AG20443 (cell line): ENCODE measurements at places on chromosomes 1 and 21.

- DNase-seq = peak; percentile 83
Observed at GRCh38 chr1:20376880-20377494, 86.3 kb downstream of the VWA5B1 start.

- DNase-seq = peak; percentile 19
Observed at GRCh38 chr1:231487019-231487418, 41.5 kb upstream of the TSNAX start.

GRCh38 chr1:79955966-79956365, 949.4 kb upstream of the ADGRL4 start:
- no peak for DNase-seq

GRCh38 chr1:106879538-106879937, 176.9 kb upstream of the PRMT6 start:
- no peak for DNase-seq

- DNase-seq = no peak
Observed at GRCh38 chr1:22626237-22627157, 9.9 kb upstream of the C1QA start.

- DNase-seq = no peak
Observed at GRCh38 chr1:224745924-224746323, 129.8 kb downstream of the CNIH3 start.

- no peak for DNase-seq
Observed at GRCh38 chr1:243731974-243732625, 117.9 kb downstream of the AKT3 start.

DNA sequence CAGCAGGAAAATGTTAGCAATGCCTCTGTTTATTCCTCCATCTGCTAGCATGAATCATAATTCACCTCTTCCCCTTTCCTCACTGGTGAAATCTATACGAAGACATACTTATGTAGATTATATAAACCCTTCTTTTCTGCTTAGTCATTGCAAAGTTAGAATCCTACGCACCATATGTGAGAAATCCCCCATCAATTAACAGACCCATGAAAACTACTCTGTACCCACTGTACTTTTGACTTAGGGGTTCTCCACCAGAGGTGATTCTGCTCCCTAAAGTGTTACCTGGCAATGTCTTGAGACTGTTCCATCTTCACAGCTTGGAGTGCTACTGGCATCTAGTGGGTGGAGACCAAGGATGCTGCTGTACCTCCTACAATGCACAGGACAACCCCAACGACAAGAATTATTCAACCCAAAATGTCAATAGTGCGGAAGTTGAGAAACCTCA, 49.6 kb upstream of the KCTD3 start:
- no peak for DNase-seq

DNA sequence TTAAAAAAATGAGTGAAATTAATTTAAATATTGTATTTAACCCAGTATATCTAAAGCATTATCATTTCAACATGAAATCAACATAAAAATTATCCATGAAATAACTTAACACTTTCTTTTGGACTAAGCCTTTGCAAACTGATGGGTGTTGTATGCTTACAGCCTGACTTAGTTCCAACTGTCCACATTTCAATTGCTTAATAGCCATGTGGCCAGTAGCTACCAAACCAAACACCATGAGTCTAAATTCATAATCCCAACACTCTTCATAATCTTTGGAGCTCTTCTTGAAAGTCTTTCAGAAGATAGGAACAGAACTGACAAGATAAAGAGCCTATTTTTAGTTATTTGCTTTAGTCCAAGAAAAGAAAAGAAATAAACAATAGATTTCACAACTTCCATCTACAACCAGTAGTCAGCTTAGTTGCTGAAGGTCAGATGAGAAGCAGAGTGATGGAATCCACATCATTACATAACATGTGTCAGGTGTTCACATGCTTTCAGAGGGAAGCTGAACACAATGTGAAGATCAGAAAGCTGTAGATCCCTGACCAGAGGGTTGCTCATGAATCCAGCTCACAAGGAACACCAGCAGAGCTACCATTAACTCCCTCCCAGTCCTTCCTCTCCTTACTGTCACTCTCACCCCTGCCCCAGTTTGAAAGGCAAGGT, 144.0 kb upstream of the ZNF648 start:
- no peak for DNase-seq

DNA sequence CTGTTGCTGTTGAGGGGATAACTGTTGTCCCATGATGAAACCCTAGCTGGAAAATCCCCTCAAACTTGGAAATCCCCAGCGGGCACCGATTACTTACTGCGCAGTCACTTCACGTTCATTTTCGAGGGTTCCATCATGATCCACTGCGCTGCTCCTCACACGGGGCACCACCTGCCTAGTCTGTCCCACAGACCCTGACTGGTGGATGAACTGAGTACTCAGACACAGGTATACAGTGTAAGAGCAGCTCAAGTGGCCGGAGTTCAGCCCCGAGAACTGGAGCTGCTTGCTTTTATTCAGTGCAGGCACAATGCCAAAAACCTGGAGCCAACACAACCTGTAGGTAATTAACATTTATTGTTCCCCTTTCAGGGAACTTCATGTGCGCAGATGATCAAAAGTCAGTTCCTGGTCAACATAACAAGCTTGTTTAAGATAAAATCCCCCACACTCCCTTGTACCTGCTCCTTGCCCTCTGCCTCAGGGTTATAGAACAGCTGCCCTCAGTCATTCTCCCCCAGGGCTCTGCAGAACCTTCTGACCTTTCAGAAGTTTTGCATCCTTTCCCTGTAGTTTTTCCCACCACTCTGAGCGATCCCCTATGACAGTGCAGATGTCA, 46.5 kb upstream of the PRELP start:
- DNase-seq = no peak

- peak; percentile 72 for DNase-seq
Observed at GRCh38 chr1:219812491-219813203, 115.7 kb downstream of the SLC30A10 start.

DNA sequence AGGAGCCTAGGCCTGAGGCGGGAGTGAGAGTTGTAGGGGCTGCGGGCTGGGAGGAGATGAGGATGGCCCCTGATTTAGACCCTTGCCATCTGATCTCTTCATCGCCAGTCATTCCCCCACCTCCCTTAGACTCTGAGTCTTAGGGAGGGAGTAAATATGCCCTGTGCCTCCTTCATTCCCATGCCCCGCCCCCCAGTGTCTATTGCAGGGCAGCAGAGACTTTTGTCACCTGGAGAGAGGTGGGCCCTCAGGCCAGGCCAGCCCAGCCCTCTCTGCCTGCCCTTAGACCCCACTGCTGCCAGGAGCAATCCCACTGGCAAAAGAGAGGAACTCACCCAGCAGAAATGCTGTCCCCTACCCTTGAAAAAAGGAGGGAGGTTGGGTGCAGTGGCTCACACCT, 3.2 kb upstream of the MFAP2 start:
- DNase-seq = no peak

- no peak for DNase-seq
Observed at GRCh38 chr1:183365093-183365492, 53.1 kb downstream of the NMNAT2 start.

- no peak for DNase-seq
Observed at GRCh38 chr1:116515702-116516101, 55.1 kb downstream of the CD58 start.

GRCh38 chr1:107016376-107016978, 40.0 kb upstream of the PRMT6 start:
- DNase-seq = no peak

DNA sequence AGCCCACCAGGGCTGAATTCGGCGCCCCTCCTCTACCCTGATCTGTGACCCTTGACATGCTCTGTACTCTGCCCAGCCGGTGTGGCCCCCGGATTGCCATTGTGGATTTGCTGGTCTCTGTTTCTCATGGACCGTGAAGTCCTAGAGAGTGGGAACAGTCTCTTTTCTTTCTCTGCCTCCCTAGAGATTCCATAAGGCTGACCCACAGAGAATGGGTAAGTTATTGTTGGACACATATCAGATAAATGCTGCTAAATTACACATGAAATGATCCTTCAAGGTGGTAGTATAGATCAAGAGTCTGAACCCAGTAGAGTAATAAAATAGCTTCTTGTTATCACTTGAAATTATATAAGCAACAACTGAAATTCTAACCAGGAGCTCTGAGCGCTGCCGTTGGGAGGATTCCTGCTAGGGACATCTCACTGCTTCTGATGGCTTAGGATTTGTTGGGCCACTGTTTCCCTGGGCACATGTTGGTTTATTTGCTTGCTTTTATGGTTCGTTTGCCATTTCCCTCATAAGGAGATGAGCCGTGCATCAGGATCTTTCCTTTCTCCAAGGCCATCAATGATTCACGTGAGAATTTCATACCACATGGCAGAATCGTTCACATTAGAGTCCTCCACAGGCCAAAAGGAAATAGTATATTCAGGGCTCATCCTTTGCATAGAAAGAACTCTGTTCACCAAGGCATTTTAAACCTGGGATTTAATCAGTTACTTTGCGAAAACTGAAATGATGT, 111.9 kb downstream of the ZBTB18 start:
- DNase-seq = no peak

- no peak for DNase-seq
Observed at GRCh38 chr21:17050646-17051045, 462.2 kb upstream of the CXADR start.

DNA sequence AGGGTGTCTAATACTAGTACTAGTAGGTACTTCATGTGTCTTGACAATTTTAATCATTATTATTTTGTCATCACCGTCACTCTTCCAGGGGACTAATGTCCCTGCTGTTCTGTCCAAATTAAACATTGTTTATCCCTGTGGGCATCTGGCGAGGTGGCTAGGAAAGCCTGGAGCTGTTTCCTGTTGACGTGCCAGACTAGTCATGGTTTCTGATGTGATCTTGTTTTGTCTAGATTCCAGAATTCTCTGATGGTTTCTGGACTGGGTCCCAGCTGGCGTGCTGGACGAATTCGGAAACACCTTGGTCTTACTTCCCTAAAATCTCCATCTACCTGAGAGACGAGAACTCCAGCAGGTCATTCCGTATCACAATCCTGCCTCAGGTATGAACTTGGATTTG, 66.1 kb upstream of the FAM3B start:
- DNase-seq = no peak

GRCh38 chr1:11977625-11978024, 2.6 kb upstream of the MFN2 start:
- peak; percentile 71 for DNase-seq

DNA sequence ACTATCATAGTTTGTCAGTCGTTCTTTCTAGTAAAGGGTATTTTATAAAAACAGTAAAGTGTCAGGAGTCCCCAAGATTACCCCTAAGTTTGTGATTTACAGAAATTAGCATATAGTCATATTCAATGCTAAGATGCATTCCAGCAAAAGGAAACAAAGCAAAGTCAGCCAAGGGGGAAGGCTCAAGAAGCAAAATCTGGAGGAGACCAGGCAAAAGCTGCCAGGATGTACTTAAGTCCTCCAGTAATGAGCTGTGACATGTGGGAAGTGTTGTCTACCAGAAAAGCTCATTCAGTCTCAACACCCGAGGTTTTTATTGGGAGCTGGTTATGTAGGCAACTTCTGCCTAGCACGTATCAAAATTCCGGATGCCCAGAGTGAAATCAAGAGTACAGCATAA, 373.4 kb upstream of the TMPRSS15 start:
- DNase-seq = no peak

GRCh38 chr1:226921504-226921903, 18.6 kb upstream of the COQ8A start:
- DNase-seq = no peak

DNA sequence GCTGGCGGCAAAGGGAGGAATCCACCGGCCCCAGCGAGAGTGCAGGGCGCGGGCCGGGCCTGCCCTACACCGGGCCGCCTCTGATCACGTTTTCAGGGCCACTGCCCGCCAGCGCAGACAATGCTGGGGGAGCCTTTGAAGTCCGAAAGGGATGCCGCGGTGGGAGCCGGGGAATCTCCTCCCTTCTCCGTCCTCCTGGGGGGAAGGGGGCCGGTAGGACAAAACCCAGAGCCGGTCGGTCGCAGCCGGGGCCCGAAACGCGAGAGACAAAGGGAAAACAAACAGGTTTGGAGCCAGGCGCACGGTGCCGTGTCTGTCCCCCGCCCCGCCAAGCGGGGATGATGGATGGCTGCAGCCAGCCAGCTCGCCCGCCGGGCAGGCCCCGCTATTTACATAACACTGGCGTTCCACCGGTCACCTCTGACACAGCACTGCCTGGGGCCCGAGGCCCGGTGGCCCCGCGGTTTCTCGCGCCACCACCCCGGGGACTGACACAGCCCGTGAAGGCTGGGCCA, 92.0 kb downstream of the CASZ1 start:
- DNase-seq = no peak

GRCh38 chr1:161506336-161507223, 1.3 kb downstream of the FCGR2A start:
- DNase-seq = peak; percentile 25

GRCh38 chr1:23809751-23810171, 9.2 kb upstream of the GALE start:
- peak; percentile 80 for DNase-seq

DNA sequence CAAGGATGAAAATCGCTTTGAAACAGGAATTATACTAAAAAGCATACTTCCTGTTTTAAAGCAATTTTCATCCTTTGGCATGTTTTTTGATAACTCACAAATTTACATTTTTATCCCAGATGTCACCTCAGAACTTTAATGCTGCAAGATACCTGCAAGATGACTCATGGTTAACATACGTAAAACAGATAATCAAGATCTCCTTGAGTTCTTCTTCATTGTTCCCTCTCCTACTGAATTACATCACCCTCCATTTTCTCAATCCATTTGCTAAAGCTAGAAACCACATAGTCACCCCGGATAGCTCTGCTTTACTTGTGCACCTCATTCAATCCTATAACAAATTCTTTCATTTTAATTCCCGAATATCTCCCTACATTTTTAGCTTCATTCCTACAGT, 1114.2 kb downstream of the PLA2G4A start:
- no peak for DNase-seq

DNA sequence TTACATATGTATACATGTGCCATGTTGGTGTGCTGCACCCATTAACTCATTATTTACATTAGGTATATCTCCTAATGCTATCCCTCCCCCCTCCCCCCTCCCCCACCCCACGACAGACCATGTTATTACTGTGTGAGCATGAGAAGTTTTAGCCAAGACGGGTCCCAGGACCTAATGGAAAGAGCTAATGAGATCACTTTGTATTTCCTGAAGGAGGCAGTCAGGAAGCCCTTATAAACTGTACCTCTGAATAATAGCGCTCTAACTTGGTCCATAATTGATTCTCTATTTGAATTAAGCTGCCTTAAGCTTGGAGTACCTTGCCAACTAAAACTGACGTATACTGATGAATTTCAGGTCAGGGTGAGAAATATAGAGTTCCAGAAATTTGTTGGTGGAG, 4.1 kb upstream of the NEGR1 start:
- DNase-seq = no peak

DNA sequence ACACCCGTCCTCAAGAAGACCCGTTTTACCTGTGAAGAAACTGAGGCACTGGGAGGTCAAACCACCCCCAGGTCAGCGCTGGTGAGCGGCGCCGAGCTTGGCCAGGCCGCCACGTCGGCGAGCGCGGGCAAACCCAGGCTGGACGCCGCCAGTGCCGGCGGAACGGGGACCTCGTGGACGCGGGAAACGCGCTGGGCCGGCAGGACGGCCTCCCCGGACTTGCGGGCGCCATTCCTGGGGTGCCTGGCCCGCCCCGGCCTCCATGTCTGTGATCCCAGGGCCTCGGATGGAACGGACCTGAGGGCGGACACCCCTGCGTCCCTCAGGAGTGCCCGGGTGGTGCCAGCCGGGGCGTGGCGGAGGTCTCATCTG, 764 bp upstream of the SUMO3 start:
- no peak for DNase-seq

- DNase-seq = no peak
Observed at GRCh38 chr1:67607286-67607685, 77.7 kb upstream of the GADD45A start.
